ENCODE measurements at places on chromosomes 2 and 18.

DNA sequence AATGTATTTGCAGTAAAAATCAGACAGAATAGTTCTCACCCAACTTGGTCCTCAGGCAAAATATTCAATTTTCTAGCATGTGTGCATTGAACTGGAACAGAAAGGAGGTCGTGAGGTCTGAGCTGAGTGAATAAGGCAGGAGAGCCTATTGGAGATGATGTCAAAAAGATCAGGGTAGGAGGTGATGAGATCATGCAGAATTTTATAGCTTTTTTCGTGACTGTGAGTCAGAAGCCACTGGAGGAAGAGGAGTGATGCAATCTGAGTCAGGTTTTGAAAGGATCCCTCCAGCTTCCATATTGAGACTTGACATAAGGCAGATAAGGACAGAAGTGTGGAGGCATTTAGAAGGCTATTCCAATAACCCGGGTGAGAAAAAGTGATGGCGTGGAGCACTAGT is 299.5 kb upstream of the SOX11 start:
- peak; percentile 63 for DNase-seq

GRCh38 chr18:30066288-30066687 is 976.3 kb downstream of the DSC3 start:
- no peak for DNase-seq

GRCh38 chr18:48022531-48023329 is 92.3 kb upstream of the SMAD2 start:
- peak; percentile 70 for DNase-seq

- no peak for DNase-seq
These were observed 427.9 kb downstream of the GALR1 start for GRCh38 chr18:77677536-77677935.

- peak; percentile 61 for DNase-seq
These were observed 38.6 kb downstream of the FEZ2 start for GRCh38 chr2:36559221-36559942.

DNA sequence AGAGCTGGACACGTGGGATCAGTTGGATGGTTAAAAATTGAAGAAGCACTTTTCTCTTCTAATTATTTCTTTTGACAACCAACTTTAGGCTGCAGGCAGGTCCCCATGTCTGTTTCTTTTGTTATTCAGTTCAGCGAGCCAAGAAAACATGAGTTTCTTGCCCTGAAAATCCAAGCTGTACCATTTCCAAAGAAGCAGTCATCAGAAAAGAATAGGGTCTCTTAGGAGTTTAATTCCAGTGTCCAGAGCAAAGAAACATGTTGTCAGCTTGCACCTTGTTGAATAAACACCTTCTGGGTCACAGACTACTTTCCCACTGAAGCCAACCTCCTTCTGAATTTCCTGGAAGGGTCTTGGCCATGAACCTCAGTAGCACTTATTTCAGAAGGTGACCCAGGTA is 170.5 kb upstream of the COPS8 start:
- no peak for DNase-seq

- DNase-seq, result peak; percentile 94
These were observed 31.6 kb upstream of the CASP10 start for GRCh38 chr2:201151127-201151981.

DNA sequence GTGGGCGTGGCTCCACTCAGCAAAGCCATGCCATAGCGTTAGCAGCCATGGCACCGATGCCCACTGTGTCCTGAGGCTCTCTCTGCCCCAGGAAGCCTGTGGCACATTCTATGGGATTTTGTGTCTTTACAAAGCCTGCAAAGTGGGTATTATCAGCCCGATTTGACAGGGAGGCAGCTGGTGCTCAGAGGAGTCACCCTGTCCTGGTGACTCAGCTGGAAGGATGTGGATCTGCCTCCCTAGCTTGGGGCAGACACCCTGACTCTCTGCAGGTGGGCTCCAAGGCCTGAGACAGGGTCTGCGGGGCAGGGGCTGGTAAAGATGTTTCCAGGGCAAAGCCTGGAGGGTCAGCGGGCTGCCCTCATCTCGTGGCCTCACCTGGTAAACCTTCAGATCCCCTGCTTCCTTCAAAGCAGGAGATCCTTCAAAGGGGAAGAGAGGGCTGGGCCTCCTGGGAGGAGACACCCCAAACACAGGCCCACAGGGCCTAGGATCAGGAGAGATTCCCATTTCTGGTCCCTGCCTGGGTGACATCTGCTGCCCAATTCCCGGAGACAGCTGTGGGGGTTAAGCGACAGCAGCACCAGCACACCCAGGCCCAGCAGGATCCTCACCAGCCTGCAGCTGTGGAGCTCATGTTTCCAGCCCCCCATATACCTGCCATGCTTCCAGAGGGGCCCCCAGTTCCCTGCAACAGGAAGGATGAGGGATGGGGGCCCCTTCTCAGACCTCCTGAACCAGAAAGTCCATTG is 3.0 kb upstream of the ASB1 start:
- peak; percentile 68 for DNase-seq

DNA sequence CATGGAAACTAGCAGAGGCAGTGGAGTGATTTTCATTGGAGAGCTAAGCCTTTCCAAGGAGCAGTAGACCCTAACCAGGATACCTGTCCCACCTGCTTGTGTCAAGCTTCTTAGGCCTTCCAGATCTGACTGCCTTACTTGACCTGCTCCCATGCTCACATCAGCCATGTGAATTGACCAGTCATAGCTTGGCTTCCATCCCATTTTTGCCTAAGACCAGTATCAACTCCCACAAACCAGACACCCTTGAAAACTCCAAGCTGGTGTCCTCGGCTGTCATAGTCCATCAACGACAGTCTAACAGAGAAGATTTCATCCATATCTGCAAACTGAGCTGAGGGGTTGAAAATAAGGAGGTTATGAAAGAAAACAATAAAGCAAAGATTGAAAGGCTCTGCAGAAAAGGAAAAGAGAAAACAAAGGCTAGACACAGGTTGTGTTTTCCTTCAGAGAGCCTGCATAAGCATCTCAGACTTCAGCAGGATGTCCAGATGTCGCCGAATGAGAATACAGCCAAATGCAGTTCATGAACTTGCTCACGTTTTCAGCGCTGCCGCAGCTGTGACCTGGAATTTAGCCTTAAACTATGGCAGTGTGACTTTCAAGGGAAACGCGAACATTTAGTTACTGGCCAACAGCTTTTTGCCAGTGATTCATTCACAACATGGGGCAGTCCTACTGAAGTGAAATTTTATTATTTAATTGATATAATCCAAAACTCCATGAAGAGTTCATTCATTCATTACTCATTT is 868.1 kb upstream of the ID2 start:
- DNase-seq, result no peak

- no peak for DNase-seq
These were observed 26.6 kb upstream of the CATIP start for GRCh38 chr2:218329826-218330593.

GRCh38 chr2:143451642-143452281 is 322.5 kb downstream of the ARHGAP15 start:
- DNase-seq, result peak; percentile 86

DNA sequence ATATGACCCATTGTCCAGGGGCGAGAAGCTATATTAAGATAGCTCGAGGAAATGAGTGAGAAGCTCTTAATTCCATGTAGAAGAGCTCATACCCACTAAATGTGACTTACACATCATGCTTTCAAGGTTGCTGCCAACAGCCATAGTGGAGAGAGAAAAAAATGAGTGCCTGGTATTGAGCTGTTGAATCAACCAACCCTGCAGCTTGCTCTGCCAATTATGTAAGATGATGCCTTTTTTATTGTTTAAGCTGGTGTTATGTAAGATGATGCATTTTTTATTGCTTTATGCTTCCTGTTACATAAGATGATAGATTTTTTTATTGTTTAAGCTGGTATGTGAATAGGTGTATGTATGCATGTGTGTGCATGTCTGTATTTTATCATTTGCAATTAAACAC is 228.2 kb downstream of the CCDC178 start:
- DNase-seq, result no peak

GRCh38 chr18:13993730-13994129 is 78.4 kb upstream of the MC2R start:
- no peak for DNase-seq

DNA sequence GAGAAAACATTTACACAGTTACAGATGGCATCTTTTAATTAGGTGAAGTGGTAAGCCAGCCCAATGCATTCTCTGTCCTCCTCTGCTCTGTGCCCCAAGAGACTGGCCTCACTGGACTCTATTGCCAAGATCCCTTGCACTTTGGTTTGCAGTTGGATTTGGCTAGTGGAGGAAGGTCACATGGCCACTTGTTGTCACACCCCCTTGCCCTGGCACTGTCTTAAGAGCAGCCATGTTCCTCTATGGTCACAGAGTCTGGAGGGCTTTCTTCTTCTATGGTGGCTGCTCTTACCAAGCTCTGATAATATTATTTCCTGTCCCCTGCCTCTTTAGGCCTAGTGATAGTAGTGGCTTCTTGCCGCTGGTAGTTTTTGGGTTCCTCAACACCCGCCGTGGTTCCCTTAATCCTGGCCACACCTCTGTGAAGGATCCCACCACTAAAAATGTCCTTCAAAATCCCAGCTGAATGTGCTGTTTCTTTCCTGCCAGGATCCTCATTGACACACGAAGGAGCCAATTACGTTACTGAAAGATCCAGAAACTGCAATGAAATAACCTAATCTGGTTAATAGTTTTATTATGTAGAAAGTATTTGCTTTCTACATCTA is 111.1 kb downstream of the CDC42EP3 start:
- no peak for DNase-seq

- no peak for DNase-seq
These were observed 31.4 kb downstream of the KCNJ13 start for GRCh38 chr2:232744963-232745362.

DNA sequence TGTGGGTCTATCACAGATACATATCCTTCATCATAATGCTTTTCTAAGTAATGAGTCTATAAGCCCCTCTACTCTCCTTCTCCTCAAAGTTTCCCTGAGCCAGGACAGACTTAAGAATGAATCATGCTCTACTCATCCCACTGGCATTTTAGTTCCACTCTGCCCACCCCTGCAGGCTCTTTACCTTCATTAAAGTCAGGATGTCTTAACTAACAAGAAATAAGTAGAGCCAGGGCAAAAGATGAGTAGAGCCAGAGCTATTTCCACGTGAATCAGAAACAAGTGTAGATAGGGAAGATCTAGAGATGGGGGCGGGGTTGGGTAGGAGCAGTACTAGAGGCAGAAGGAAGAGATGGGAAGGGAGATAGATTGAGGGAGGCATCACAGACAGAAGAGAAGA is 790.5 kb downstream of the RNF144A start:
- DNase-seq, result peak; percentile 88

DNA sequence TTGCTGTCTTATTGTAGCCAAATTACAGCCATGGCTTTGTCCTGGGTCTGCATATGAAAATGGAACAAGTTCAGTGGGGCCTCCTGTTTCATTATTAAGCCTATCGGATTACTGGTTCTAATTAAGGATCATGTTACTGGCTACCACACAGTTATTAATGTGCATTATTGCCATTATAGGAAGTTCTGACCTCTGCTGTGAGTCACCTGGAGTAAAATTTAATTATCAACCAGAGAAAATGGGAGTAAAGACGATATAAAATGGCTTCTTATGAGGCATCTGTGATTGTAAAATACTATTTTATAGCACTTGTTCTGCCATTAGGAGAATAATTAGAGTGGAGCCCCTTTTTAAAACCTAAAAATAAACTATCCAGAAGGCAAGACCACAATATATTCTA is 143.3 kb upstream of the ITGB6 start:
- no peak for DNase-seq

DNA sequence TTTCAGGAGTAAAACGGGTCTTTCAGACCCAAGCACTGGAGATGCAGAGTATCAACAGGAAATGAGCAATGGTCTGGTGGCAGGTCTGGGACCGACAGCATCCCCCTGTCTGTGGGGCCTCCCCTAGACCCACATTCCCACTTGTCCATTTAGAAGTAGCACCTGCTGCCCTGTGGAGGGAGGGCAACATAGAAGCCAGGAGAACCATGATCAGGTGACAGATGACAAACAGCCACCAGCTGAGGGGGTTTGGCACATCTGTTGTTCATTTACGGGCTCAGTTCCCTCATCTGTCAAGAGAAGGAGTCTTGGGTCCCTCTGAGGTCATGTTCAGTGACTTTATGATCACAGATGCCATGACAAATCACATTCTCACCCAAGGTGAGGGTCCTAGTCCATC is 77.9 kb upstream of the SLC66A3 start:
- no peak for DNase-seq

DNA sequence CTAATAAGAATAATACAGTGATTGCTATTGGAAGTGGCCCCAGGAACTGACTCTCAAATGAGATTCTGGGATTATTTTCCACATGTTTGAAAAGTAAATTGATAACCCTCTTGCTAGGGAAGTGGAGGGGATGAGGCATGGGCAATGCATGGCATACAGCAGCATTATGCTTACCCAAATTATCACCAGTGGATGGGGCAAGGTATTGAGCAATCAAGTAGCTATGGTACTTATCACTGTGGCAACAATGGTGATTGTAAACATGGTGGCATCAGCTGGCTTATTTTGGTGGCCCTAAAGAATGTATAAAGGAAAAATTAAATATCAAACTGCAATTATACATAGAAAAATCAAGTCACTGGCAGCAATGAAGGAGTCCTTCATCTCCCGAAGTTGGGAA is 155.1 kb downstream of the FIGN start:
- no peak for DNase-seq

GRCh38 chr2:19900931-19901441 is 797 bp downstream of the TTC32 start:
- DNase-seq, result peak; percentile 18

DNA sequence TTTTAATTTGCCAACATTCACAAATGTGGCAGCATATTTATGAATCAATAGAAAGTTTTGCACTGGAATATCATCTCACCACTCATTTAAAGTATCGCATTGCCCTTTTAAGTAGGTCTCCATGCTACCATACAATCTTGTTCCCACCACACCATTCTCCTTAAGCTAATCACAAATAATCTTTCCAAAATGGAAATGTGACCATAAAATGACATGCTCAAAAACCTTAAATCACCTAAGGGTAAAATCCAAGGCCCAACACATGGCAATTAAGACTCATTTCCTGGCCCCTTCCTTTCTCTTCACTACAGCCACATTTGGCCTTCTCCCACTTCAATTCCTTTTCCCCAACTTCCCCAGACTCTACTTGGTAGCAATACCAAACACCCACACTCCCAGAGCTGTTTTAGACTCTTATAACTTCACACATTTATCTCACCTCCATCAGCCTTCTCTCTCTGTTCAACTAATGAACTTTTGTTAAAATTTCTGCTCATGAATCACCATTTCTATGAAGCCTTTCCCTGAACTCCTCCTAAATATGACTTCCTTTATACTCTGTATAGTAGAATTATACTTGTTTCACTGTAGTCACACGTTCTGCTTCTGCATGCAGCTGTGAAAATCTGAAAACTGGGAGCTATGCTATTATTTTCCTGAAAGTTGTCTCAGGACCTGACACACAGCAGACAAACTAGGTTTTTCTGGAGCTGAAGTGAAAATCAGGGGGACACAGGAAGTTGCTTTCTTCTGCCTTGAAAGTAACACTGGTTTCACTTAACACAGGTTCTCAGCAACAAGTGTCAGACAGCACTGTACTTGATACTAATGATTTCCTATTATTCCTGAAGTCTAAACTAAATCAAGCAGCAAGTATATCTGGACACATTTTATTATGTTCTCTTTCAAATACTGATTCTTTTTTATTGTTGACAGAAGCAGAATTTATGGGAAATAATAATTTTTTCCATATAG is 303.9 kb downstream of the ZEB2 start:
- no peak for DNase-seq
